Cortex of kidney (tissue), 1 donor: ENCODE measurements at places on chromosomes 2 and 18.

DNA sequence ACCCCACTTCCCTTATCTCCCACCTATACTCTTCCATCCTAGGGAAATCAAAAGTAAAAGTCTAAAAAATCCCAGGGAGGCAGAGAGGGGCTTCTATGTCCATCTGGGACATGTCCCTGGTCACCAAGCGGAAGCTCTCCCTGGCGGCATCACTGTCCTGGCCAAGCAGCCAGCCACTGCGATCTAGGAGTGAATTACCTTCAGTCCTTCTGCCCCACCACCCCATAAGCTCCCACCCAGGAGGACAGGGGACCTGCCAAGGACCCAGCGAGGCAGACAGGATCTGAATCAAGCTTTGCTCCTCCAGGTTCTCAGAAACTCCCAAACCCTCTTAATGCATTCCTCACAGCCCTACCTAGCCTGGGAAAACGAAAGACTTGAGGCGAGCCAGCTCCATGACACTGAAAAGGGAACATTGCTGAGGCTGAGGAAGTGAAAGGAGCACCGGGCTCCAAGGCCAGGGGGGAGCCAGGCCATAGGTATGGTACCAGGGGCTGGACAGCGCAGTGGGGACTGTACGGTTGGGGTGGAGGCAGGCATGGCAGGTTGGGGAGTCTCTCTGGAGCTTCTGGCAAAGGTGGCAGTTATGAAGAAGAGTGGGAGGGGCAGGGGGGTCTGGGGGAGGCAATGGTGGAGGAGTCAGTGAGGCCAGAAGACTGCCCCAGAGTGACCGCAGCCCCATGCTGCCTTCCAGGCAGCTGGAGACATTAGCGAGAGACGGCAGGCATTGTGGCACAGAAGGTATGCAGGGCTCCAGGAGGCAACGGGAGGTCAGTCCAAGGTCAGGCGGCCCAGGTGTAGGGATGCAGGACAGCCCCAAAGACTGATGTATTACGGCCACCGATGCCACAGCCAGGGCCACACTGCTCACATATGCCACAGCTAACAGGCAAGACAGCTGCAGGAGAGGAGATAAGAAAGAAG is 2.7 kb upstream of the SLC23A3 start:
- no peak for DNase-seq

GRCh38 chr2:239790313-239790712 is 234.8 kb downstream of the NDUFA10 start:
- DNase-seq: no peak

DNA sequence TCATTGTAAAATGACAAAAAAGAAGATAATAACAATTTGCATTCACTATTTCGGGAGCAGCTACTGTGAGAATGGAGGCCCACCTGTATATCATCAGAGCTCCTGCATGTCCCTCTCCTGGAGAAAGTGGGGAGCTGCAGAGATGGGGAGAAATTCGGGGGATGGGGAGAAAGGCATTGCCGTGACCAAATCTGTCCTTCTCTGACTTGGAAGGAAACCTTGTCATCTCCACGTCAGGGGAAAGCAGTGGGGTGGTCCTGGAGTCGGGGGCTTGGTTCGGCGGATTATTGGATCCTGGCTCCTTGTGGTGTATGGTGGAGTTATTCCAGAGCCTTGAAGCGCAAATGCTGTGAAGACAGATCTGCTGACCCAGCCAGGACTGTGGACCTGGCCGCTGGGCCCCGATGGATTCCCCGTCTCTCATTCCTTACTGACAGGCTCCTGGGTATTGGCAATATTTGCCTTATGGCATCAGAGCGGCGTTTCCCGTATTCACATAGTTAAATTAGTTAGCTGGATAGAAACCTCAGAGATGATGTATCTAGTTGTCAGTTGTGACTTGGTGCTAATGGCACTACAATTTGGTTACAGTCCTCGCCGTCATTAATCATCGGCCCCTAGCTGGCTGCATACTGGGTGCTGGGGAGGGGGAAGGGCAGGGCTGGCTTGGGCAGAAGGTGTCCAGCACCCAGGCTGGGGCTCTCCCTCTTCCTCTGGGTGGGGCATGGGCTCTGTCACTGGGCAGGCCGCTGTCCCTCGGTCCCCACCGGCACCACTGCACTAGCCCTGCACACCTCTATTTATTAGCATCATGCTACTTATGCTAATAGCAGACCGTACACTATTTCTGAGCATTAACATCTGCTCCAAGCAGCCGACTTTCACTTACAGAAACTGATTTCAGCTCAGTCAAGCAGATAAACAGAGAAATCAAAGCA is 31.7 kb downstream of the CELF4 start:
- no peak for DNase-seq

DNA sequence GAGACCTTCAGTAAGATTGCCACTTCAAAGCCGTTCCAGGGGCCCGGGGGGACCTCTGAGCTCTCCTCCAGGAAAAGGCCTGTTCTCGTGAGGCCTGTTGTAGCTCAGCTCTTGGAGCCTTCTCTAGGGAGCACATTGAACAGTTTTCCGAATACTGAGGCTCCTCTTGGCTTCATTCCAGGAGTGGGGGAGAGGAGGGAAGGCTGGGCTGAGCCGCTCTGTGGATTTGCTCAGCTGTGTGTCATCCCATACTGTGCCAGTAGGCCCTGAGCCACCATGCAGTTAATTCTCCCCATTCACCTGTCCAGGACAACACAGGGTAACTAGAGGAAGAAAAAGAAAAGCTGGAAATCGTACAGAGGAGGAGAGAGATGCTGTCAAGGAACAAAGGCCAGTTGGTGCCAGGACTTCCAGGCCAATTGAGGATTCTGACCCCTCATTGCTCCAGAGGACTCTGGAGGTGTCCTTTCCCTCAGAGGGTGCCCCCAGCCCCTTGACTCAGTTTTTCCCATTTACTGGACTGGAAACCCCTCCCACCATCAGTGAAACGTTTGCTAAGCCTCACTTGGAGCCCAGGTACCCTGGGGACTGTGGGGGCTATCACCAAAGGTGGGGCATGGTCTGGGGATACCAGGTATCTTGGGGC is 41.4 kb downstream of the HS1BP3 start:
- DNase-seq: no peak

DNA sequence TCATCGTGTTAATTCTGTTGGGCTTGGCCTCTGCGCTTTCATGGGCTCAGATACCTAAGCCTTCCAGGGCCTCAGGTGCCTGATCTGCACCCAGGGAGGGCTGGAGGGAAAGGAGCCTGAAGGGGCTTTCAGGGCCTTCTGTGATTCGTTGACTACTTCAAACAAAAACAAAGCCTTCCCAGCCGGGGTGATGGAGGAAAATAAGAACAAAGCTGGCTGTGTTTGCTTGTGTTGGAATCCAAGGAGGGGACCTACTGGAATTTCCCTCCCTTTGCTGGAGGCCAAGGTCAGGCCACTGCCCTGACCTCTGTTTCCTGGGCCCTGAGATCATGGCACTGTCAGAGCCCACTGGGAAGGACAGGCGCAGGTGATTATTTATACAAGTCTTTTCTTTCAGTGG is 135.3 kb downstream of the KLHL29 start:
- DNase-seq: no peak

GRCh38 chr18:61127714-61128467 is 205.3 kb upstream of the CDH20 start:
- no peak for DNase-seq

DNA sequence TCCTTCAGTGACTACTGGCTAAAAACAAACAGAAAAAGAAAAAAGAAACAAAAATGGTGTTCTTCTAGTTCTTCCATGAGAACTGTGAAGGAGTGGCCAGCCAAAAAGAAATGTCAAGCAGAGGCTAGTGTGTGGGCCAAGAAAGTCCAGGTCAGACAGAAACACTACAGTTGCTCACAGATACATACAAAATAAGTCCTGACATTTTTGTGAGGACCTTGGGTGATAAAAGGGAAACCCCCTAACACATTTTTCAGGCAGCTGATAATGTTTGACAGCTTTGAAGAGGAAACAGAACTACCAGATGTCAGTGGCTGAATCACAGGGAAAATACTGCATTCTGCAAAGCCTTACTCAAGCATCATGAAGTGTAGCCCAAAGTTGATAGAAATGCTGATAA is 28.1 kb downstream of the ARHGAP25 start:
- no peak for DNase-seq

DNA sequence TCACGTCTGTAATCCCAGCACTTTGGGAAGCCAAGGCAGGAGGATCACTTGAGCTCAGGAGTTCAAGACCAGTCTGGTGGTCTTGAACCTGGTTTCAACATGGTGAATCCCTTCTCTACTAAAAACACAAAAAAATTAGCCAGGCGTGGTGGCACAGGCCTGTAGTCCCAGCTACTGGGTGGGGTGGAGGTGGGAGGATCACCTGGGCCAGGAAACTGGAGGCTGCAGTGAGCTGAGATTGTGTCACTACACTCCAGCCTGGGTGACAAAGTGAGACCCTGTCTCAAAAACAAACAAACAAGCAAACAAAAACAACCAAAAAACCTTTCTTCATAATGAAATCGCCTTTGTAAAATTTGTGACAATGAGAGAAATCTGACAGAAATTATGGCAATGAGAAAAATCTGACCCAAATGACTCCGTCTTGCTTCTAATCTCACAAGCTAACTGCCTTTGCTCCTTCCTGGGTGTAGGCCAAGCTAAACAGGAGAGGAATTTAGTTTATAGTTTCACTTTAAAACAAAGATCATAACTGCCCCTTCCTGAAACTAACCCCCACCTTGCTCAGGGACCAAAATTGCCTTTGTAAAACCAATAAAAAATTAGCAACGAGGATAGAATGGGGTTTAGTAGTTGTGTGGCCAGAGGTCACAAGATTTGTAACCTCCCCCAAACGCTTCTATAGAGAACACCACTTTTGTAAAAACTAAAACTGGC is 60.7 kb upstream of the KIF5C start:
- DNase-seq: no peak

DNA sequence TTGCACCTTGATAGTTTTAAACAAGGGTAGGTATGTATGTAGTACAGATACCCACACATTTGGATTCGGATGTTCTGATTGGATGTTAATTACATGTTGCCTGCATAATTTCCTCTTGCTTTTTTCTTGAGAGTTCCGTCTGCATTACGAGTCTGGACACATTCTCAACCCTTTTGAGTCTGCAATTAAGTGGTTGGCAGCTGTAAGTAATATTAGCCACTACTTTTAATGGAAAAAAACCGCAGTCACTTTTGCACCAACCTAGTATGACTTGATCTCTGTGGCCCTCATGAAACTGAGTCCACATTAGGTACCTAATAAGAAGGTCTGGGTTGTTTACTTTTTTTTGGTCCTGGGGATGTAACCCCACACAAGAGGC is 217.3 kb downstream of the VAPA start:
- no peak for DNase-seq

DNA sequence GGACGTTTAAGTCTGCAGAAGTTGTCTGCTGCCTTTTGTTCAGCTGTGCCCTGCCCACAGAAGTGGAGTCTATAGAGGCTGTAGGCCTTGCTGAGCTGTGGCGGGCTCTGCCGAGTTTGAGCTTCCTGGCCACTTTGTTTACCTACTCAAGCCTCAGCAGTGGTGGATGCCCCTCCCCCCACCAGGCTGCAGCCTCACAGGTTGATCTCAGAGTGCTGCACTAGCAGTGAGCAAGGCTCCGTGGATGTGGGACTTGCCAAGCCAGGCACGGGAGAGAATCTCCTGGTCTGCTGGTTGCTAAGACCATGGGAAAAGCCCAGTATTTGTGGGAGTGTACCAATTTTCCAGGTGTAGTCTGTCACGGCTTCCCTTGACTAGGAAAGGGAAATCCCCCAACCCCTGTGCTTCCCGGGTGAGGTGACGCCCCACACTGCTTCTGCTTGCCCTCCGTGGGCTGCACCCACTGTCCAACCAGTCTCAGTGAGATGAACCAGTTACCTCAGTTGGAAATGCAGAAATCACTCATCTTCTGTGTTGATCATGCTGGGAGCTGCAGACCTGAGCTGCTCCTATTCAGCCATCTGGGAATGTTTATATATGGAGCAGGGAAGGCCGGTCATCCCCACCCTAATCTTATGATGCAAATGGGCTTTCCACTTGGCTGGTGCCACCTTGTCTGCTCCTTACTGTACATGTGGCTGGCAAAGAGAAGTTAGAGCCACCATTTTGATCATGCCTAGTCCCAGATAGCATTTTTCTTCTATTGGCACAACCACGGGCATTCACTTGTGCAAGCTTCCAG is 156.9 kb upstream of the ITGA6 start:
- DNase-seq: no peak

- DNase-seq: no peak
These were observed 128.8 kb upstream of the TRIB2 start for GRCh38 chr2:12587729-12588522.

GRCh38 chr2:96143231-96143847 is 1.9 kb downstream of the DUSP2 start:
- no peak for DNase-seq

DNA sequence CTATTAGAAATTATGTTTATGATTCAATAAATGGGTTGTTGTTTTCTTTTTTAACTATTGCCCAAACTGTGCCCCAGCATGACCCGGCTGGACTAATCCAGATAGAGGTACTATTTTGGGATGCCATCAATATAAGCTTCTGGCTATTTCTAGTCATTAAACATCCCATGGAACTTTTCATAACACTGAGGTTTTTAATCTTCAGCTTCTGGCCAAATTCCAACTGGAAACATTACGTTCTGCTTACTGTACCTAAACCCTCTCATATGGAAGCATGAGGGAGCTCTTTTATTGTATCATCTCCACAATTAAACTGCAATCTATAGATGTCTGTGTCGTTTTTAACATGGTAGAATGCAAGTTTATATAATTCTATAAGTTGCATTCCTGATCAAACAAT is 674.7 kb downstream of the ARHGAP15 start:
- DNase-seq: no peak

GRCh38 chr2:207768866-207769596 is 675 bp downstream of the FZD5 start:
- DNase-seq: no peak

- DNase-seq: no peak
These were observed 428.4 kb upstream of the HNMT start for GRCh38 chr2:137535897-137536296.

DNA sequence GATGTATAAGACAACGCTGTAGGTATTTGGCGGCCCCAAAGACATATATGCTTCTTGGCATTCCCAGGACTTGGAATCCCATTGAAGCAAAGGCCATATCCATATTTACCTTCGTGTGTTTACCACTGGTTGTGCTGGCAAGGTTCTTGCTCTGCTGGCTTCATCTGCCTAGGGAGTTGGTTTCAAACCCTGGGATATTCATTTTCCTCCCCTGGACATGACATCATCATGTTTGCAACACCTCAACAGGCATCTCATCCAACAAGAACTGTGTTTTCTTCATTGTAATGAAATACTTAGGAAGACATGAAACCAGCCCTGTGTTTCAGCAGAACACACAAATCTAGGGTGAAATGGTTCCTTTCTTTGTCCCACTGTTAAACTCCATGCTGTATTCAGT is 77.9 kb upstream of the PHLPP1 start:
- DNase-seq: no peak

GRCh38 chr2:166181813-166182154 is 54.0 kb upstream of the SCN1A start:
- no peak for DNase-seq

DNA sequence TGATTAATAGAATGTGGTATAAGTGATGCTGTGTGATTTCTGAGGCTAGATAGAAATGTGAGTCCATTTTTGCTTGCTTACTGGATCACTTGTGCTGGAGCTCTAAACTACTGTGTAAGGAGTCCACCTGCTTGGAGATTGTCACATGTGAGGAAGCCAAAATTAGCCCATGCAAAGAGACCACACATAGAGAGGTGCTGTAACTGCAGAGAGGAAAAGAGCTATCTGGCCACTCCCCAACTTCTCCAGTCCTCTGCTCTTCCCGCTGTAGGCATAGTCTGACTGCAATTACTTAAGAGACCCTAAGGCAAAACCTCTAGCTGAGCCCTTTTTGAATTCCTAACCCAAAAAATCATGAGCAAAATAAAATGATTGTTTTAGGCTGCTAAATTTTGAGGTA is 120.6 kb upstream of the FBXO11 start:
- no peak for DNase-seq
